NCI-H1417 (cell line): ENCODE measurements at places on chromosomes 2 and 18.

GRCh38 chr2:1505031-1505441 is 91.8 kb downstream of the TPO start:
- no peak for DNase-seq

- DNase-seq, result no peak
Observed at GRCh38 chr2:80519121-80519643, 214.6 kb upstream of the LRRTM1 start.

DNA sequence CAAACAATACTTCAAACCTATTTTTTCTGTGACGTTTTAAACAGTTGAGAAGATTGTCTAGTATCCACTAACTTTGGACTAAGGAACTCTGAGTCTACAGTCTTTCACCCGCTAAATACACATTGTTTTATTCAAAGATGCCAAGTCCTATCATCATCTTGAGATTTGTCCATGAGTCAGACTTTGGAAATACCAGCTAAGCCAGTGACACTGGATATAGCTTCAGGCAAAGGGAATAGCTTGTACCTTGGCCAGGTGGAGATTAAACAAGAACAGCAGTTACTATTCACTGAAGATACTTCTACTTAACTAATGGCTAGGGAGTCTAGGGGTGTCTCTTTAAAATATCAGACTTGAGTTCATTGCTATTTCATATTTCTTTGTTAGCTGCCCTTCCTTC is 137.5 kb downstream of the COMMD1 start:
- no peak for DNase-seq

DNA sequence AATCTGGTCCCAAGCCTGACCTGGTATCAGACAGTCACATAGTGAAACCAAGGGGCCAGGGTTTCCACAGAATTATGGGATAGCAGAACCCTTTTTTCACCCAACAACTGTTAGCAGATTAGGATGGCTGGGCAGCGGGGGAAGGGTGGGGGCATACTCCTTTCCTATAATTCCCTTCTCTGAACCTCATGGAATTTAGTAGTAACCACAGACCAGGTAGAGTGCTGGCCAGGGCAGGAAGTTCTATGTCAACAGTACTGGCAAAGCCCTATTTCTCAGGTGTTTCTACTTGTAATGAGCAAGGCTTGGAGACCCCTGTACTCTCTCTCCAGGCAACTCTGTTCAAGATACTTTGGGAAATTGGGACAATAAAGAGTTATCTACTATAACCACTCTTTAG is 174.6 kb downstream of the THADA start:
- DNase-seq, result no peak

DNA sequence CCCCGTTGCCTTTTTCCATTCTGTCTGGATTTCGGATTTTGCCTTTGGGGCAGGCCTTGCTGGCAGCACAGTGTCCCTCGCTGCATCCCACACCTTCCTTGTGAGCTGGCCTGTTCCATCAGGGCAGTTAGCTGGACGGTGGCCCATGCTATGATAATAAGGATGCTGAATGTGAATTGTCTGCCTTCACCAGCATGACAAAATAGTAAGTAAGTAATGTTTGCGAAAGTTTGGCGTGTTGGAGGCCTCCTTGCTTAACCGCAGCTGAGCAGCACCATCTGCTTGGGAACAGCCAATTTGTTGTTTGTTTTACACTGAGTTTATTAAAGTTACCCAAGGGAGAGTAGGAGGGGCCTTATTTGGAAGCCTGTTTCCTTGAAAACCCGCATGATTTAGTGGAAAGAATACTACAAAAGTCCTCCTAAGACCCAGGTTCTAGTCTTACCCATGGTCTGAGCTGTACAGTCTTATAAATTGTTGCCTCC is 469.7 kb upstream of the FANCL start:
- DNase-seq, result no peak

- no peak for DNase-seq
Observed at GRCh38 chr2:148282201-148282600, 261.3 kb downstream of the MBD5 start.

GRCh38 chr2:195214072-195214471 is 443.0 kb upstream of the SLC39A10 start:
- DNase-seq, result no peak

GRCh38 chr18:22303927-22304326 is 113.8 kb downstream of the CTAGE1 start:
- no peak for DNase-seq

DNA sequence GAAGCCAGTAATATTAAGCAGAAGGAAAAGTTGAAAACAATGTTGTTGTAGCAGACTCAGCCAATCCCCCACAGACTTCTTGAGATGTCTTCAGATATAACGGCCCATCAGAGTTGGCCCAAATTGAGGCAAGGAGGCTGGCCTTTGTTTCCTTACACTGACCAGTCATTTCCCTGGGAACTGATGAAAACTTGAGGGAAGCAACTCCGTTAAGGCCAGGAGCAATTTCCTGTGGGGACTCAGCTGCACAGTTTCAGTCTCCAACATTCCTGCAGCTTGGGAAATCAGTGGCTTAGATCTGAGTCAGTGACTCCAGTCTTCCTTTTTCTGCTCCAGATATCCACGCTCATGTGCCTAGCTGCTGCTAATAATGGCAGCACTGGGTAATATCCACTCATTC is 75.7 kb downstream of the FTCDNL1 start:
- DNase-seq, result no peak

GRCh38 chr2:39437522-39438296 is 624 bp upstream of the MAP4K3 start:
- DNase-seq, result peak; percentile 64
